ENCODE measurements at places on chromosomes 5 and 9.

DNA sequence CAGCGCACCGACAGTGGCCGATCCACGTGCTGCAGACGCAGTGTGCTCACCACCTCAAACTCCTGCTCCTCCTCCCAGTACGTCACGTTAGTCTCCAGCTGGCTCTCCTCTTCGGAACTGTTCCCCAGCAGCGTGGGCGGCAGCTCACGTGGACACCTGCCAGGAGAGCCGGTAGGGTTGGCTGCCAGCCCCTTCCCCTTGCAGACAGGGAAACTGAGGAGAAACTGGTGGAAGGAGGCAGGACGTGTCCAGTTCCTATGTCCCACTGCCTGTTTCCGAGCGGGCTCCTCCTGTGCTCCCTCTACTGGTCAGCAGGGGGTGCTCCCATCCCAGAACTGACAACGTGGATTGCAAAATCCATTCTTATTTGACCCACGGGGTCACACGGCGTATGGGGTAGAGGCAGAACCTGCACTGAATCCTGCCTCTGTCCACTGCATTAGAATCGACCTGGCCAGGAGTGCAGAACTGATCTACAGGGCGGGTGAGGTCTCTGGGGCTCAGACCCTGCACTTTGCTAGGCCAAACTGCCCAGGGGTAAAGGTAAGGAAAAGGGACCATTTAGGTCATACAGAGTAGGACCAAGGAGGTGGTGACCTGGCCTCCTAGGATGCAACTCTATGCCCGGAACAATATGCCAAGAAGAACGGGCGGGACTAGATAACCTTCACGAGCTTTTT lies 25.7 kb downstream of the PDGFRB start:
- DNase-seq = peak; percentile 79

GRCh38 chr5:92265804-92266203 lies 882.7 kb upstream of the ARRDC3 start:
- DNase-seq = no peak

- no peak for DNase-seq
Measured at GRCh38 chr5:72282878-72283277, 37.2 kb downstream of the MRPS27 start.

DNA sequence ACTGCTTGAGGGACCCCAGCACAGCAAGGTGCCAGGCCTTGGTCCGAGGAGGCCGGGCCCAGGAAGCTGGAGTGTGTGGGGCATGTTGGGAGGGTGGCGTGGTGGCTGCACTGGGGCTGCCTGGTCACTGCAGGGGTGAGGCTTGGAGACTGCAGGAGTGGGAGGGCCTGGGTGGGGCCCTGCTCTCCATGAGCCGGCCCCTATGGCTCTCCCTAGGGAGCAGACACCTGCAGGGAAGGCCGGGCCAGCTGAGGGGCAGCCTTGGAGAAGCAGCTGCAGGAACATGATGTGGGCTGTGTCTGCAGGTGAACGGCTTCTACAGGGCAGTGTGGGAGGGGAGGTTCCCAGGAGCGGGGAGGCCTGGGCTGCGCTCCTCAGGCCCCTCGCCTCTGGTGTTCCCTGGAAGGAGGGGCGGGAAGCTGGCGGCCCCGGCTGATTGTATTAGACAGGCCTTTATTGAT lies 41.7 kb upstream of the TMEM250 start:
- peak; percentile 86 for DNase-seq

DNA sequence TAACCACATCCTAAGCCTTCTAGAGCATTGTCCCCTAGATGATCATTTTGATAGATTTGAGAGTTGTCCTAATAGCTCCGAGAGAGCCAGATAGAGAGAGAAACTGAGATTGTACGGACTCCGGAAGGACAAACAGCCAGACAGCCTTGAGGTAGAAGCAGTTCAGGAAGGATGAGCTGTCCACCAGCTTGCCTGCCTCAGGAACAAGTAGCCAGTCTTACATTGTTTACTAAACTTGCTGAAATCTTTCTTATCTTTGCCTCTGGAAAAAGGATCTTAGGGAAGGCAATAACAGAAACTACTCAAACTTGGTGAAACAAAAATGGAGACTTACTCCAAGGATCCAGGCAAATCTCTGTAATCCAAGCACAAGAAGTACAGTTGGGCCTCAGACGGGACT lies 39.0 kb upstream of the SAP30L start:
- DNase-seq = no peak
